ENCODE measurements at places on chromosomes 7 and 10.

DNA sequence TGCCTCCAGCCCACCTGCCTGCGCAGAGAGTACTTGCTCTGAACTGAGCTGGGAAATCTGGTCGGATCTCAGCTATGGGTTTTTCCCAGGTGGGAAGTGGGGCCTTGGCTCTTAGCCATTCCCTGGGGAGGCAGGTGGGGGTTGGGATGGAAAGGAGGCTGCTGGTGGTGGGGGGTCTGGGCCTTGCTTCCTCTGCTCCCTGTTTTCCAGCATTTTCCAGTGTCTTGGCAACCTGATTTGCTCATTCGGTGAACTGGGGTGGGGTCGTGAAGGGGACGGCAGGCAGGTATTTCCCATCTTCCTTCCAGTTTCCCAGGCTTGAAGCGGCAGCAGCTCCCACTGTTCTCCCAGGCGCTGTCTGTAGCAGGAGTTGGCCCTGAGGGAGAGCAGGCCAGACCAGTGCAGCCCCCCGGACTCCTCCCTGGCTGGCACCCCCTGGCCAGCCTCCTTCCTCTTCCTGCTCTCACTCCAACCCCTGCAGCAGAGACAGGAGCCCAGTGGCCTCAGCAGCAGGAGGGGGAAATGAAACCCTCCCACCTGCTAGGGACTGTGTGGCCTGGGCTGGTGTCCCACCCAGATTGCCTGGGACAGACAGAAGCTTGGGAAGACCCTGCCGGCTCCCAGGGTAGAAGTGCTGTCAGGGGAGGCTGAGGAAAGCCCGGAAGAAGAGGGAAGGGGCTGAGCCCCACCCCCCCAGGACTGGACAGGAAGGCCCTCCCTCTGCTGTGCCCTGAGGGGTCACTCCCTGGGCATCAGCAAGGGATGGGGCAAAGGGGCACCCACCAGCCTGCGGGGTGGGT, 6.6 kb downstream of the TRIM8 start:
- DNase-seq = no peak

DNA sequence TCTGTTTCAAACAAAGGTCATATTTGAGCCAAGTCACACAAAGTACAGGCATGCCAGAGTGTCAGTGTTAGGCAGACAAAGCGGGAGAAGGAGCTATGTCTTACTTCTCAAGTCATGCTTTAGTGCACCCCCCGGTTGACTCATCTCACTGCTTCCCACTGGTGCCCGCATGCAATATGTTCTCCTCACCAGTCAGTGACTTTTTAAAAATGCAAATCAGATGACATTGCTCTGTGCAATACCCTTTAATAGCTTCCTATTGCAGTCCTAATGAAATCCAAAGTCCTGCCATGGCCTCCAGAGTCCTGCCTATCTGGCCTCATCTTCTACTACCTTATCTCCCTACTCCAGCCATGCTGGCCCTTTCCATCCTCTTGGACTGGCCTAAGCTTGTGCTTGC, 429.1 kb downstream of the ACTR3B start:
- no peak for DNase-seq

DNA sequence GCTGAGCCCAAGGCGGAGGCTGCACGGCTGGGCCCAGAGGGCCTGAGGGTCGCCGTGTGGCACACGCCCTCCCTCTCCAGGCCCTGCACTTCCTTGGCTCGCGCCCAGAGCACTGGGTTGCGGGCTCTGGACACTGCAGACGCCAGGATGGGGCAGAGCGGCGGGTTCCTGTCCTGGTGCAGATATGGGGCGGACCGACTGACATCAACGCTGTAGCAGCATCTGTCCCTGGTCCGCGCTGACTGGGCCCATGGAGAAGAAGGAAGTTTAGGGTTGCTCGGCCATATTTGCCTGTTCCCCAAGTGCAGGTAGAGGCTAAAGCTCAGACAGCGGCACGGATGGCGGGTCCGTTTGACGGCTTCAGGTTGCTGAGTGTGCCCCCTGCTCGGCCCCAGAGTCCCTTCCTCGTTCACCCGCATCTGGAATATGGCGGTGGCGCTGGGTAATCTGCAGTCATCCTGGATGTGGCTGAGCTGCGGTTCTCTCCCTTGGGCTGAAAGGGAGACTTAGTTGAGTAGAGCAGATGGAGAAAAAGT, 116.1 kb downstream of the OR13A1 start:
- DNase-seq = no peak

DNA sequence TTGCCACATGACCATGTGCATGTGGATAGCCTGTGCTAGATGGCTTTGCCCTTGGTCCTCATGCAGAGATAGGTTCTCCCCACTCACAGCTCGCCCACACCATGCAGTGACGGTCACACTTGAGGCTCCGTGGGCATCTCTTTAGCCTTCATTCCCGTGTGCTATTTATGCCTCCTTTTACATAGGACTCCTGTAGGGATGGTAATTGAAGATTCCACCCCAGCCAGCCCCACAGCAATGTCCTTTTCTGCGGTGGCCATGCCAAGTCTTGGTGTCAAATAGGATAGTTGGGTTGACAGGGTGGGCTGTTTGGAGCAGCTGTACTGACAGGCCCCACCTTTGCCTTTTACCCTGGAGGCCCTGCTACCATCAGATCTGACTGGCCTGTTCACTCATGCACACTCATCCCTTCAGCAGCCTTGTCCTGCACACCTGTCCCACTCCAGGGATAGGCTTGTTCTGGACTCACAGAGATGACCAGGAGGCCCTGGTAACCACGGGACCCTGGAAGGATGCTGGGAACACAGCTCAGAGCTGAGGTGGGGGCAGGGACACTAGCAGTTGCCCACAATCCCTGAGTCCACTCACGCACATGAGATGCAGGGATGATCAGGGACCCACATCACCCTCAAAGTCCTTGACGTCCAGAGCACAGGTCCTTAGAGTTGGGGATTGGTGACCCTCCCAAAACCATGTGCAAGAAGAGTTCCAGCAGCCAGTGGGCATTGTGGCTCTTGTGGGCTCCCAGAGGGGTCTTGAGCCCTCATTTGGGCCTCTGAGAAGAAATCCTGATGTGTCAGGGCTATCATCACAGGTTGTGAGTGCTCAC, 71.2 kb downstream of the ADCY1 start:
- no peak for DNase-seq

- no peak for DNase-seq
Measured at GRCh38 chr10:108097258-108097657, 932.8 kb upstream of the SORCS1 start.

GRCh38 chr7:25240340-25240739, 12.1 kb upstream of the NPVF start:
- DNase-seq = peak; percentile 60

- DNase-seq = peak; percentile 69
Measured at GRCh38 chr10:24723788-24724380, at the start of gene ARHGAP21. Gene ARHGAP21, minus strand, starts transcription at chr10:24723887. Its CDS starts 1,988 bp downstream, at chr10:24721899.
